ENCODE measurements at places on chromosomes 5 and 9.

DNA sequence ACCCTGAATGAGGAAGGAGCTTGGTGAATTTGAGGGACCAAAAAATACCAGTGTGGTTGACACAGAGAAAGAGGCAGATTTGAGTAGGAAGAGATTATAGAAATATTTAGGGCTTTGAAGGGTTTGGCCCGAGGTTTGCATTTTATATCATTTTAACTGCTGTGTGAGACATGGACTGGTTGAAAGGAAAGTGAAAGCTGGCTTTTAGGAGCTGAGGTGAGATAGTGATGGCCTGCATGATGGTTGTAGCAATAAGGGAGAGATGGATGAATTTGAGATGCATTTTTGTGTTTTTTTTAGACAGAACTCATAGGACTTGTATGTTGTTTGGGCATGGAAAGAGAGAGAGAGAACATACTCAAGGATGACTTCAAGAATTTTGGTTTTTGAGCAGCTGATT, 21.7 kb downstream of the FER start:
- DNase-seq = no peak

DNA sequence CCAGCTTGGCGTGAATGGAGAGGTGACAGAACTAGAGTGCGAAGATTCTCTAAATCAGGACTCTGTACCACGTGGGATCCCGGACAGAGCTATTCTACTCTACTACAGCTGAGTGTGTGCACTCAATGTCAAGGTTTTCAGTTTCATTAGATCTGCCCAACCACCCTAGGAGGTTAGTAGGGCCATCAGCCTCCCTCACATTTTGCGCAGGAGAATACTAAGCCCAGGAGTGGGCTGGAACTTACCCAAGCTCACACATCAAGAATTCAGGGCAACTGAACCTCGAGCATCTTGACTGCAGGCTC, 68.3 kb upstream of the TBC1D2 start:
- no peak for DNase-seq

DNA sequence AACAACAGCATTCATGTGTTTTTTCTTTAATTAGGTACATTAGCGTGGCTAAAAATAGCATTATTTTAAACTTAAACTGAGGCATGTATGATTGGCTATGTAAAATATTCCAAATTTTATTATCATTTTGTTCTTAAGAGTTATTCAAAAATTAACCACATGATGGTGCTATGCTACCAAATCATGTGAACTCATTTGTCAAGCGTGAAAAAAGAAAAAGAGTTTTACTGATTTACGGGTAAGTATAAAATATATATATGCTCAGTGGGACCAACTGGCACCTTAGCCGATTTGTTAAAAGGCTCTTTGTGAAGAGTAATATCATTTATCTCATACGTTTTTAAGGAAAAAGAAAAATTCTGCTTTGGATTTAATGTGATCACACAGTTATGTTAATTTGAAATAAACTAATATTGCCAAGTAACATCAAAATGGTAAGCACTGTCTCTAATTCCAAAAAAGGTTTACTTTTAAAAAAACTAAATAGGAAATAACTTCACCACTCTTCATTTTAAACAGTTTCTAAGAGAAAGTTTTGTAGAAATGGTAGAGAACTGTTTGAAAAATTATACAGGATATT, 1042.3 kb downstream of the CDH12 start:
- no peak for DNase-seq

- DNase-seq = no peak
Observed at GRCh38 chr5:105836268-105836667, 1834.5 kb downstream of the EFNA5 start.

DNA sequence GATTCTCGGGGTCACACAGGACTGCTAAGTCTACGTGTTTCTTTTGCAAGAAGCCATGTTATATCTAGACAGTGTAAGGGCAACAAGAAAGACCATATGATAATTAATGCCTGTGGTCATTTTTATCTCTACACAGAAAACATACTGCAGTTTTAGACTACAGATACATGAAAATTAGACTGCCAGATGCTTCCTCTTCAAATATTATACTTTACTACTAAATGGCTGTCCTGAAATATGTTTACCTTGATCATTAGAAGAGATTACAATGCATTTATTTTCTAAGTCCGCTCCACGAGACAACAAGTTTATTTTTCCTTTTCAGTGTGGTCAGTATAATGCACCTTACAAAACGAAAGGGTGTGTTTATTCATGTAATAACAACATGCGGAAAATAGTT, 147.6 kb downstream of the KIAA0825 start:
- DNase-seq = no peak

DNA sequence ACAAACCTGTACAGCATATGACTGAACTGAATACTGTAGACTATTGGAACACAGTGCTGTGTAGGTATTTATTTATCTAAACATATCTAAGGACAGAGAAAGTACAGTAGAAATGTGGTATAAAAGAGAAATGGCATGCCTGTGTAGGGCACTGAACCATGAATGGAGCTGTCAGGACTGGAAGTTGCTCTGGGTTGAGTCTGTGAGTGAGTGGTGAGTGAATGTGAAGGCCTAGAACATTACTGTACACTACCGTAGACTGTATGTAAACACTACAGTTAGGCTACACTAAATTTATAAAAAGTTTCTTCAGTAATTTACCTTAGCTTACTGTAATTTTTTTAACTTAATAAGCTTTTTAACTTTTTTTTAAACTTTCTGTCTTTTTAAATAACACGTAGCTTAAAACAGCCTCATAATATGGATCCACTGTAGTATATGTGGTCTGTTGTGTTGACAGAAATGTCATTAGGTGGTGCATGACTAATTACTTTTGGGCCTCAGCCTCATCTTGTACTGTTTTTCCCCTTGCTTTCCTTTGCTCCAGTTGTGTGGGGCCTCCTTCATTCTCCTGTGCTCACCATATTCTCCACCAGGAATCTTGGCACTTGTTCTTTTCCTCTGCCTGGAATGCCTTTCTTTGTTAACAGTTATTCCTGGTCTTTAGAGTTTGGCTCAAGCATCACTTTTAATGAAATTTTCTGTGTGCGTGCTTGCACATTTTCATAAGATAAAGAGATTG, 8.8 kb downstream of the SPIN1 start:
- DNase-seq = no peak
